GM10248 (cell line): ENCODE measurements at places on chromosomes 7 and 10.

GRCh38 chr10:22321924-22322640, 1.2 kb downstream of the BMI1 start:
- DNase-seq: peak; percentile 32

DNA sequence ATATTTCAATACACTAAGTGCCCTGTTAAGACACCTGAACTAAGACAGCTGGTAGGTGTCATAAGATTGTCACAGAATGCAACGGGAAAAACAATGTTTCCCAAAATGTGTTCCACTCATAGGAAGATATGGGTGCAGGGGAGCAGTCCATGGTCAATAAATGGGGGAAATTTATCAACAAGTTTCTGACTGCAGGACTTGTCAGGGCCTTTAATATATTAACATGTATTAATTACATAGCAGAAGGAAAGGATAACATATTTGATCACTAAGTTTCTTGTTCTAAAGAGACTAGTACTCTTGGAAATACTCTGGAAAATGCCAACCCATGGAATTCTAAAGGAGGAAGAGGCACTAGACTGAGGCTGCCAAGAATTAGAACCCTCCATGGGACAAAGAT, 6.7 kb downstream of the RBP3 start:
- DNase-seq: no peak

GRCh38 chr7:5489991-5490536, 66.4 kb upstream of the TNRC18 start:
- no peak for DNase-seq

- DNase-seq: no peak
Measured at GRCh38 chr10:121171825-121172787, 320.9 kb downstream of the WDR11 start.

GRCh38 chr7:47149971-47150370, 431.9 kb downstream of the TNS3 start:
- no peak for DNase-seq

DNA sequence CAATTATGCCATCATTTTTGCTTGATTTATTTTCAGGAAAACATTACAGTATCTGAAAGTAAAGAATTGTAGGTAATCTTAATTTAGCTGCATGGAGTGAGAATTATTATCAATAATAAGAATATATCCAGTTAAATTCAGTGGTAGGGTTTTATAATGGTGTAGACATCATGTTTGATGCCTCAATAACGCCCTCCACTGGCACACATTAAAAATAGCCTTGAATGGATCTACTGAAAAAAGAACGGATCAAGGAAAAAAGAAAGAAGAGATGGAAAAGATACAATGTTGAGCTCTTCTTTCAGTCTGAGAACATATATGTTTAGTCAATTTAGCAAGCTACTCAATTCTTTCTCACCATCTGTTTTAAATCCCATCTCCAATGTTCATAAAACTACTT, 319.2 kb downstream of the CDC14C start:
- no peak for DNase-seq

GRCh38 chr10:50636618-50637579, 13.1 kb upstream of the SGMS1 start:
- DNase-seq: peak; percentile 36

DNA sequence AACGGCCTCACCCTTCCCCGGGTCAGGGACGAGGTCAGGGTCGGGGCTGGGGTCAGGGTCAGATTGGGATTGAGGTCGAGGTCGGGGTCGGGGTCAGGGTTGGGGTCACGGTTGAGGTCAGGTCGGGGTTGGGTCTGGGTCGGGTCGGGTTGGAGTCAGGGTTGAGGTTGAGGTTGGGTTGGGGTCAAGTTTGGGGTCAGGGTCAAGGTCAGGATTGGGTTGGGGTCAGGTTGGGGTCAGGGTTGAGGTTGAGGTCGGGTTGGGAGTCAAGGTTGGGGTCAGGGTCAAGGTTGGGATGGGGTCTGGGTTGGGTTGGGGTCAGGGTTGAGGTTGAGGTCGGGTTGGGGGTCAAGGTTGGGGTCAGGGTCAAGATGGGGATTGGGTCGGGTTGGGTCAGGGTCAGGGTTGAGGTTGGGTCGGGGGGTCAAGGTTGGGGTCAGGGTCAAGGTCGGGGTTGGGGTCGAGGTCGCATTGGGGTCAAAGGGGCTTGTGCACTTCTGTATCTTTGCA, 131.4 kb downstream of the VIPR2 start:
- no peak for DNase-seq

- no peak for DNase-seq
Measured at GRCh38 chr7:31476073-31476745, 37.7 kb upstream of the ITPRID1 start.

- DNase-seq: no peak
Measured at GRCh38 chr10:69048103-69048502, 39.8 kb upstream of the SRGN start.

DNA sequence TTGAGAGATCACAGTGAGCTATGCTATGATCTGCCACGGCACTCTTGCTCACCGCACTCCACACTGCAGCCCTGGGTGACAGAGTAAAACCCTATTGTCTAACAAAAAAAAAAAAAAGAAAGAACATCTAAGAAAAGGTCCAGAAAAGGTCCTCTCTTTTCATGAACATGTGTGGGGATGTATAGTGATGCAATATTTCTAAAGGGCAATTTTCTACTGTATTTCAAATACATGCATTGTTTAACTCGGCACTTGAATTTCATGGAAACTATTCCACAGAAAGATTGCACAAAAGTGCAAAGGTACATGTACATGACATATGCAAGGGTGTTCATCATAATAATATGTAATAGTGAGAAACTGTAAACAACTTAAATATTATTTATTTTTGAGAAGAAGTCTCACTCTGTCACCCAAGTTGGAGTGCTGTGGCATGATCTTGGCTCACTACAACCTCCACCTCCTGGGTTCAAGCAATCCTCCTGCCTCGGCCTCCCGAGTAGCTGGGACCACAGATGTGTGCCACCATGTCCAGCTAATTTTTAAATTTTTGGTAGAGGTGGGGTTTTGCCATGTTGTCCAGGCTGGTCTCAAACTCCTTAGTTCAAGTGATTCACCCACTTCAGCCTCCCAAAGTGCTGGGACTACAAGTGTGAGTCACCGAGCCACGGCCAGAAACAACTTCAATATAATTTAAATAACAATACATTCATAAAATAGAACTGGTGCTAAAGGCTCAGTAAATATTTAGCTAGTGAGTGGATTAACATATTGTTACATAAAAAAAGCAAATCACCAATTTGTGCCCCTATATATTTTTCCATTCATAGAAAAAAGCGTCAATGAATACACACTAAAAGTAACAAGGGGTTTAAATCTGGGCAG, 1.3 kb upstream of the PPRC1 start:
- no peak for DNase-seq

DNA sequence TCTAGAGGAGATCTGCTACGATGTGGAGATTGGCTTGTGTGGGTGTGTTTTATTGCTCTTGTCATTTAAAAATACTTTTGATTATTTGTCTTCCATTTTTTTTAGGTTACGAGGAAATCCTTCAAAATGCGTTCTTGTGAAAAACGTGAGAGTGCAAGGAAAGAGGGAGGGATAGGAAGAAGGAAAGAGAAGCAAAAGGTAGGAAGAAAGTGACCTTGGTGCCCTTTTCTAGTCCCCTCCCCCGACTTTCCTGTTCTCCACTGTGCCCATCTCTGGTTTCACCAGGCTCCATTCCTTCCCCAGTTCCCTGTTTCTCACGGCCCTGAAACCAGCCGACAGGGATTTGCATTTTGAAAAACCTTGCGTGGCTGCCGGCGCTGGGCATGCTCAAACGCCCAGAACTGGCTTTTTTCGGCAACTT, 506 bp upstream of the GNAI1 start:
- no peak for DNase-seq

DNA sequence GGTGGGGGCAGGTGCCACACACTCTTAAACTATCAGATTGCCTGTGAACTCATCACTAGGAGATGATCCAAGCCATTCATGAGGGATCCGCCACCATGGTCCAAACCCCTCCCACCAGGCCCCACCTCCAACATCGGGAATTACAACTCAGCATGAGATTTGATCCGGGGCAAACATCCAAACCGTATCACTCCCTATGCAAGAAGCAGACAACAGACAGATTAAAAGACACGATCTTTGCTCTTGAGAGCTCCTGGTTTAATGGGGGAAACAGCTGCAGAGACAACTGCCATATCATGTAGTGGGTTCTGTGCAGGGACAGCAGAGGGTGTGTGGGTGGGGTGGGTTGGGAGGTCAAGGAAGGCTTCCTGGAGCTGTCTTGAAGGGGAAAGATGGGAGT, 123.6 kb downstream of the EMX2 start:
- DNase-seq: no peak

DNA sequence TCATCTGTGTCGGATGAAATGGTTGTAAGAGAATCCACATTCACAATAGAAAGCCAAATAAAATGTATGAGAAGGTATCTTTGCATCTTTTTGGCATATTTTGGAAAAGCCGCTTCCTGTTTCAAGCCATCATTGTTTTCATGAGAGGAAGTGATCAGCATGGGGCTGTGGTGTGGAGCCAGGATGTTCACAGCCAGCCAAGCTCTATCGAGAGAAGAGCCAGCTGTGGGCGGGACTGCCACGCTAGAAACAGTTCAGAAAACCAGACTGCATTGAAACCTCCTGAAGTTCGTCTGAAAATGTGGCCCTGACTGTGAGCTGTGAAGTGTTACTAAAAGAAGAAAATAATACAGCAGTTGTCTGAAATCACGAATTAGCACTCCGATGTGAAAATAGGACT, 21.2 kb upstream of the NPS start:
- DNase-seq: no peak

GRCh38 chr10:9437131-9437530, 1382.6 kb downstream of the GATA3 start:
- DNase-seq: no peak

DNA sequence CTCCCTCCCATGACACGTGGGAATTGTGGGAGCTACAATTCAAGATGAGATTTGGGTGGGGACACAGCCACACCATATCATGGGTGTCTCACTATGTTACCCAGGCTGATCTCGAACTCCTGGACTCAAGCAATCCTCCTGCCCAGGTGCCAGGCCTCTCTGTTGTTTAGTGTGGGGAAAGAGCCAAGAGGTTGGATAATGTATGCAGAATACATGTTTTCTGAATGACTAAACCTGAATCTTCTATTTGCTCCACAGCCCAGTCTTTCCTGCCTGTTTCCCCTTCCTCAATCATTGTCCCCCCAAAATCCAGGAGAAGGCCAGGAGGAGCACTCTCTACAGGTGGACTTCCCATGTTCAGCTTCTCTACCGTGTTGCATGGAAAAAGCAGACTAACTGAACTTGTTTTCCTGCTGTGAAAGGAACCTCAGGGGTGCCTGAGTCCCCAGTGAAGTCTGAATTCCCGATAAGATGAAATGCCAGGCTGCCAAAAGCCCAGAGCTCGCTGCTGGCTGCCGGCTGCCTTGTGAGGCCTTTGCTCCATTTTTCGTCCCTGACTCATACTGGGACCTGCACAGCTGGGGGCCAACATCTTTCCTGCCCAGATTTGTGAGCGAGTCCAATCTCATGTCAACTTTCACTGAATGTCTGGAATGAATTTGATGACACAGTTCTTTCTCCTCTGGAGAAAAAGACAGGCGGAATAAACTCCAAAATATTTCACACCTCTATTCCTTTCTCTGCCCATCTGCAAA, 588.0 kb downstream of the CALN1 start:
- no peak for DNase-seq

GRCh38 chr7:3267966-3268690, 32.9 kb upstream of the SDK1 start:
- DNase-seq: no peak

- DNase-seq: no peak
Measured at GRCh38 chr10:133204226-133205015, 25.6 kb upstream of the UTF1 start.

DNA sequence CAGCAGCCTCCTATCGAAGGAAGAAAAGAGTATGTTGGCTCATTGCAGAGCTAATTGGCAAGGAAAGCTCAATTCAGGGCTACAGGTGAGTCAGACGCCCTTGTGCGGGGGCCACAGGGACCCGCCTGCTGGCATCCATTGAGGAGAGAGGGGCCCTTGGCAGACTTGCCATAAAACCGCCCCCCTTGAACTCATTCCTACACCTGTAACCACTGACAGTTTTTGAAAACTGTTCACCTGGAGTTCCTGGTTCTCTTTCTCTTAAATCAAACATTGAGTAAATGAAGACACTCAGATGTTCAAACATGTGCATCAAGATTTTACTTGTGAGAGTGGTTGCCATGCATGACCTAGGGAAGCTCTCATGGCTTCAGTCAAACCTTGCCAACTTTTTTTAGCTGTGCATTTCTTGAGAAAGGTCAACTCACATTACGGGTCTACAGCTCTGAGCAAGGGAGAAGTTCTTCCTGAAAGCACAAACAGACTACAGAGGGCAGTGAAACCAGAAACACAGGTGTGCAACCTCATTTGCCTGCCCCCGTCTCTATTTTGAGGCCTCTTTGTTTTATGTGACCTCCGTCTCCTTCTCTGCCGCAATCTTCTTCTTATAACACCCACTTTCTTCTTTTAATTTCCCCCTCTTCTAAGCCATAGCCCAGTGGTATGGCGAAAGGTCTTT, 87.8 kb downstream of the TBXAS1 start:
- peak; percentile 78 for DNase-seq

GRCh38 chr10:13773043-13773442, 186.3 kb downstream of the PRPF18 start:
- no peak for DNase-seq

- DNase-seq: no peak
Measured at GRCh38 chr7:90092506-90092905, 61.8 kb upstream of the STEAP1 start.

DNA sequence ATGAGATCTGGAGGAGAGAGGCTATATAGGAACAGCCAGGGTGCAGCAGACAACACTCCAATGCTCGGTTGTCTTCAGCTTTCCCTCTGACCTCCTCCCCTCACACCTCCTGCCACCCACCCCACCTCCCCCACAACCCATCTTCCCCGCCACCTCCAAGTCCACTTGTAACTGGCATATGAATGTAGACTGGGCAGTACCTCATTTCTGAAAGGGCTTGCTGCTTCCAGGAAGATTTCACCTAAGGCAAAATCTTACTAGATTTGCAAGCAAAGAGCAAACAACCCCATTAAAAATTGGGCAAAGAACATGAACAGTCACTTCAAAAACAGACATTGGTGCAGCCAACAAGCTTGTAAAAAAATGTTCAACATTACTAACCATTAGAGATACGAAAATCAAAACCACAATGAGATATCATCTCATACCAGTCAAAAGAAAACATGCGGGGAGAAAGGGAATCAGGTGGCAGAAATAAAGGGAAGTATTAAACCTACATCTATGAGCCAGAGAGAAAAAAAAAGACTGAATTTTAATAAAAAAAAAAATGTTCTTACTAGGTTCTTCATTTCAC, 164.6 kb upstream of the C1GALT1 start:
- no peak for DNase-seq
